ENCODE measurements at places on chromosomes 5 and 9.

DNA sequence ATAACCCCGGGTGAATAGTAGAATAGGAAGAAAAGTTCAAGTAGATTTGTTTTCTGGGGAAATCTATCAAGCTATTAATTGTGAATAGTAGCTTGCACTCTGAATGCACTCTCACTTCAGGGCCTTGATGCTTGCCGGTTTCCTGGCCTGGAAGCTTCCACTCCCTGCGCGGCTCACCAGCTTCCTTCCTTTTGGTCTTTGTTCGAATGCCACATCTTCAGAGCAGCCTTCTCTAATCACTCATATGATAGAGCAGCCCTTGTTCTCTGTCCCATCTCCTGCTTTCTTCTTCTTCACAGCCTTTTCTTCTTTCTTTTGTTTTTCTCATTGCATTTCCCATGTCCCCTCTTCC is 146.7 kb downstream of the MAST4 start:
- no peak for DNase-seq

DNA sequence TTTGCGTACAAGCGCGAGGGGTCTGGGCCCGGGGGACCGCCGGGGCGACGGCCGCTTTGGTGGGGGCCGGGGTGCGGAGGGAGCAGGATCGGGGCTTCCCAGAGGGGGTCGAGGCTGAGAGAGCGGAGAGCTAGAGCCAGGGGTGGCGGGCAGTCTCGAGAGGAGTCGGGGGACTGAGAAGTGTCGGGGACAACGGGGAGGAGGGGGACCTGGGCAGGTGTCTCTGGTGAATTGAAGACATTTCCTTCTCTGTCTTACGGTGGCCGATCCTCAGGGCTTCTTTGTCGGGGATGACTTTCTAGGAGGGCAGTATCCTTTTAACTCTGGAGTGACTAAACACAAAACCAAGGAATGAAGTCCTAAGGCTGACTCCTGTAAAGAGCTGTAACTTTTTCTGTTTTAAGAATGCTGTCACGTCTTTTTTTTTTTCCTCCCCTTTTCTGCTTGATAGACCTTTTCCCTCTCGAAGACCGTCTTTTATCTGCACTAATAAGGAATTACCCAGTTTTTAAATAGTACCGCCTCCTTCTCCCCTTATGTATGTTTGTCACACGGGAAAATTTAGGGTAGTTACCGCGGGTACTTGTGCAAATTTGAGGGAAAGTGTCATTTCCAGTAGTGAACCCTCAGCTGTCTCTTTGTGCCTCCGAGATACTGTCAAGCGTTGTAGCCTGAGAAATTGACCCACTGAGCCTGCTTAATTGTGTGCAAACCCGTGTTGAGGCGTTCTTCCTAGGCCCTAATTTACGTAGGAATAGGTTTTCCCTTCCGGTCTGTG is 822 bp downstream of the DENND4C start:
- peak; percentile 31 for DNase-seq

DNA sequence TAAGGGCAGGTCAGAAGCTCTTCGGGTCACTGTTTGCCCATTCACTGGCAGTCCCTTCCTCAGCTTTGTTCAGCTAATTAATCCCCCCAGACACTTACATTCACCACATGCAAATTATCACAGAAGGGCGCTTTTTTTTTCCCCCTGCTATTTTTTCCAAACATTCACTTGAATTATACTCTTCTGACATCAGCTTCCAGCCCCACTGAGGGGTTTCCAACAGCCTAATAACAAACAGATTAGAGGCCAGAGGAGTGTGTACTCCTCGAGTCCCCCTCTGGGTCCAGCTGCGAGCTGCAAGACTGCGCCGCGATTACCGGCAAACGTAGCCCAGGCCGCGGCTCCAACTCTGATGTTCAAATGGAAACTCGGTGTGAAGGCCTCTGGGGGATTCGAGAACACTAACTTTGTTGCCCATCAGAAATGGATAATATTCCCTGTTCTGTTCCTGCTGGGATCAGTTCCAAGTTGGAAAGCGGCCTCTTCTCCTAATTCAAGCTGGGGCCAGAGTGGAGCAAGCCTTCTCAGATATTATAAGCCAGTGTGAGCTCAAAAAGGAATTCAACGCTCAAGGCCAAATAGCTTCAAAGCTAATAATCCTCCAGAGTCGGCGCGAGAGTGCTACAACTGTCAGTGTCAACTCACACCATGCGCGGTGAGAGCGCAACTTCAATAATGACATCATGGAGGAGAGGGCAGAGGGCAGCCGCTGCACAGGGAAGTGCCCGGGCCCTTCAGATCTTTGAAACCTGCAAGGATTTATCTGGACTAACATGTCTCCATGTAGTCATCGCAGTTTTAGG is 560.8 kb downstream of the BNC2 start:
- DNase-seq, result peak; percentile 89

GRCh38 chr5:143155455-143155854 is 248.0 kb downstream of the NR3C1 start:
- DNase-seq, result no peak

- DNase-seq, result no peak
Observed at GRCh38 chr5:148739524-148739923, 85.2 kb upstream of the HTR4 start.

GRCh38 chr5:1930501-1930879 is 47.8 kb upstream of the IRX4 start:
- DNase-seq, result no peak

DNA sequence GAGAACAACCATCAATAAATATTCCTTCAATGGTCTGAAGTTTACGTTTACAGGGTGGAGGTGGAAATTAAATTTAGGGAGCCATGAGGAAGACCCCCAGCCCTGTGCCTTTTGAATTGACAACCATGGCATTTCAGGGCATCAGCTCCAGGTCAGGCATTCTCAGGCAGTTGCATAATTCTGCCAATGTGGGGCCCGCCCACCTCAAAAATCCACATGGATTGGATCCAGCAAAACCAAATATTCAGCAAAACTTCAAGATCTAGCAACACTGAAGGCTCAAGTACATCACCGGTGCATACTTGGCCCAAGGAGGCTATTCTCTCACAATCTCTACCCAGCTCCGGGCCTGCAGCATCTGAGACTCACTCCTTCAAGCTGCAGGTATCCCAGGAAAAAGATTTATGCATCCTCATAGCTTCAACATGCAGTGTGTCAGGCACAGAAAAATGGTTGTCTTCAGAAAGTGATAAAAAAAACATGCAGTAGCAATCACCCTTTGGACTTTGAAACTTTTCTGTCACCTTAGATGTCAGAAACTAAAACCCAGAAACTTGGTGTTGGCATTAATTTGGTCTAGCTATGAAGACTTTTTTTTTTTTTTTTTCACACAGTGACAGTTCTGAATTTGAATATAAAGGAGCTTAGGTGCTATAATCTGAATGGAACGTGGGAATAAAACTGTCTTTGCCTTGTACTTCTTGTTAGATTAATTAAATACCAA is 21.4 kb upstream of the ANXA2R start:
- no peak for DNase-seq

Data from muscle of arm (tissue), 14 donors.